ENCODE measurements at places on chromosomes 3 and 15.

GRCh38 chr3:146124126-146124801 is 36.7 kb downstream of the PLOD2 start:
- no peak for DNase-seq

GRCh38 chr3:178263236-178263916 is 272.9 kb upstream of the KCNMB2 start:
- no peak for DNase-seq

- no peak for DNase-seq
Measured at GRCh38 chr3:59212128-59212779, 162.4 kb upstream of the CFAP20DC start.

DNA sequence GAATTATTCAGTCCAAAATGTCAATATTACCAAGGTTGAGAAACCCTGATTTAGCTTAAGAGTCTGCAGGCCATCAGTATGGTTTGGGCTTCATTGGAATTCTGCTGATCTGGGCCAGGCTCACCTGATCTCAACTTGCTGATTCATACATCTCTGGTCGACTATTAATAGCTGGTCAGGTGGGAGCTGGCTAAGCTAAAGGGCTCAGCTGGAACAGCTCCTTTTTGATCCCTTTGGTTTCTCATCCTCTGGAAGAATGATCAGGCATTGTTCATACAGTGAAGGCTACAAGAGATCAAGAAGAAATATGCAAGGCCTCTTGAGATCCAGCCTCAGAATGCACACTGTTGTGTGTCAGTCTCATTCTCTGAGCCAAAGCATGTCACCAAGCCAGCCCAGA is 123.3 kb upstream of the MME start:
- DNase-seq = no peak

DNA sequence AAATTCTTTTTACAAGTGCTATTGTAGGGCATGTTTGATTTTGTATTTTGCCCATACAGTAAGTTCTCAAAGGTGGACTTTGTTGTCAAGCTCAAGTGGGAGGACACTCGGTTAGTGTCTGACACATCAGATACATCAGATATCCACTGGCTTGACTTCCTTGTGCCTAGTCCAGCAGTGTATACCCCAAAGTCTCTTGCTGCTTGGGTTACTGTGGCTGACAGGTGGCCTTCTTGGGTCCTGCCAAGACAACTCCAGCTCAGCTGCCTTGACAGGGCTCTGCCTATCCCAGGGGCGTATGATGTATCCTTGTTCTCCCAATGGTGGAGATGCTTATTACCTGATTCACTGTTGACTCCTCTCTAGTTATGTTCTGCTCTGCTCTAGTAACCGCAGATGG is 214.9 kb downstream of the CBLB start:
- DNase-seq = no peak

GRCh38 chr15:31435912-31436628 is 109.4 kb downstream of the KLF13 start:
- DNase-seq = peak; percentile 47

- DNase-seq = no peak
Measured at GRCh38 chr3:12157026-12157425, 1.7 kb downstream of the TIMP4 start.

DNA sequence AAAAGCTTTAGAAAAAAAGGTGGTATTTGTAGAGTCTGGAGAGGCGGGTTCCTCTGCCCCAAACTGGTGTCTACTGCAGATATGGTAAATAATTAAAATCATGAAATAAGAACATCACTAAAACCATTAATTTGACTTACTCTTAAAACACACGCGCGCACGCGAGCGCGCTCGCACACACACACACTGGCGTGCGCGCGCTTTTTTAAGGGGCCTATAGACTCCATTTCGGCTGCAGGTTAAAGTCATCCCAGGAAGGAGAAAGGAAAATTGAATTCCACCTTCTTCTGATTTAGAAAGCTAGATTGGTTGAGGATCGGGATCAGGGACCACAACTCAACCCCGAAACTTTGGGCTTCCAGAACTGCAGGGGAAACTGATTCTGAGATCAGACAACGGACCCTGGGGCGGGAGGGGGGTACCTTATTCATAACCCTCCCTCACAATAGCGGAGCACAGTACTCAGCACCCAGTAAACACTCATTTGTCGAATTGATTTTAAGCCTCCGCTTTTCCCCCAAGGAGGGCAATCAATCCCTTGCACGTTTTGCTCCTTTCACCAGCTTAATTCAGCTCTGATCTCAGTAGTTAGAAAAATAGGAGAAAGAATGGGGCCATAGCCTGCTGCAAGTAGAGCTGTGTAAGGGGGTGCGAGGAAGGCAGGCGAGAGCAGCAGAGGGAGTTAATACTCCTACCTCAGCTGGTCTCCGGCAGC is 509 bp upstream of the LRRC3B start:
- no peak for DNase-seq

GRCh38 chr3:13411186-13411860 is 8.8 kb downstream of the NUP210 start:
- no peak for DNase-seq

GRCh38 chr3:82031596-82031995 is 270.2 kb upstream of the GBE1 start:
- no peak for DNase-seq

DNA sequence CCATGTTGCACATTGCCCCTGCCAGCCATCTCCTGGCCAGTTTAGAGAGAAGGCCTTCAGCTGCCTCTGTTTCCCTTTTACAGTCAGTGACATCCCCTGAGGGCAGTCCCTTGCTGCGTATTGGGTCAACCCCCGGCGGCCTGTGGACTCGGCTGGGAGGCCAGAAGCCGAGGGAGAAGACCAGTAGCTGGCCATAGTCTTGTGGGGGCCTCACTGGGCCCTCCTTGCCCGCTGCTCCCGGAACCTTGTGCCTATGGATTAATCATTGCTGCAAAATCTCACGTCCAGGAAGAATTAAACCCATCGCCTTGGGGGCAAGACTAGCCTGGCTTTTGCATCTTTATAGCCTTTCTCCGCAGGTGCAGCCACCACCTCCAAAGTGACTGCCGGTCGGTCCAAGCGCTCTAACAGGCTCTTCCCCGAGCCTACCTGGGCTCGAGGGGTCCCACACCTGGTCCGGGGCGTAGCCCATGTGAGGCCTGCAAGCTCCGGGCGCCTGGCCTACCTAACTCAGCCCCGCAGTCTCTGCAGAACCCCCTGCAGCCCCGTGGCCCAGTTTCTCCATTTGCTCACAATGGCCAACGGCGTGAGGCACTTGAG is 870 bp upstream of the CHAC1 start:
- DNase-seq = no peak

DNA sequence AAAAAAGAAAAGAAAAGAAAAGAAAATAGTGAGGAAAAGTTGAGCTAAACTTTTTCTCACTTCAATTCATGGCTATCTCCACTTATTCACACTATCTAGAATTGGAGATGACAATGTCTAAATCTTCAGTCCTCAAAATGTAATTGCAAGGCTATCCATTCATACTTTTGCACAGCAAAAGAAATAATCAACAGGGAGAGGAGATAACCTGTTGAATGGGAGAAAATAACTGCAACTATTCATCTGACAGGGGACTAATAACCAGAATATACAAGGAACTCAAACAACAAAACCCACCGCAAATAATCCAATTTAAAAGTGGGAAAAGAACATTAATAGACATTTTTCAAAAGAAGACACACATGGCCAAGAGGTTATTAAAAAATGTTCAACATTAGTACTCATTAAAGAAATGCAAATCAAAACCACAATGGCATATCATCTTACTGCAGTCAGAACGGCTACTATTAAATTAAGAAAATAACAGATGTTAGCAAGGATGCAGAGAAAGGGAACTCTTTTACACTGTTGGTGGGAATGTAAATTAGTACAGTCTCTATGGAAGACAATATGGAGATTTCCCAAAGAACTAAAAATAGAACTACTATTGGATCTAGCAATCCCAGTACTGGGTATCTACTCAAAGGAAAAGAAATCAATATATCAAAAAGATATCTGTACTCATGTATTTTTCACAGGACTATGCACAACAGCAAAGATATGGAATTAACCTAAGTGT is 73.5 kb upstream of the PPIB start:
- DNase-seq = no peak

- no peak for DNase-seq
Measured at GRCh38 chr3:100437721-100438622, 36.6 kb downstream of the LNP1 start.

DNA sequence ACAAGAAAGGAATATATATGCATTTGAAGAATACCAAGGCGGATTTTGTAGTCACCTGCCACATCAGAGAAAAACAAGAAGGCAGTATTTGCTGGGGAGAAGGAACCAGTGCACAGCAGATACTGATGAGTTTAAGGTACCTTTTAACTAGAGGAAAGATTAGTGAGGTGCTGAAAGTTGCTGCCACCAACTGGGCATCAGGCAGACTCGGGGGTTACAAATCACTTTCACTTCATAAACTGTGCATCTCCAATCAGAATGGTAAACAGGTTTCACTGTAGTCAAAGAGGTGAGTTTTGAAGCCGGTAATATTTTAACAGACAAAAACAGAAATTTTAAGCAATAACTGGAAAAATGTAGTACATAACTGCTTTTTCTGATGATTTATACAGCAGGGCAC is 4.1 kb downstream of the FBN1 start:
- no peak for DNase-seq

DNA sequence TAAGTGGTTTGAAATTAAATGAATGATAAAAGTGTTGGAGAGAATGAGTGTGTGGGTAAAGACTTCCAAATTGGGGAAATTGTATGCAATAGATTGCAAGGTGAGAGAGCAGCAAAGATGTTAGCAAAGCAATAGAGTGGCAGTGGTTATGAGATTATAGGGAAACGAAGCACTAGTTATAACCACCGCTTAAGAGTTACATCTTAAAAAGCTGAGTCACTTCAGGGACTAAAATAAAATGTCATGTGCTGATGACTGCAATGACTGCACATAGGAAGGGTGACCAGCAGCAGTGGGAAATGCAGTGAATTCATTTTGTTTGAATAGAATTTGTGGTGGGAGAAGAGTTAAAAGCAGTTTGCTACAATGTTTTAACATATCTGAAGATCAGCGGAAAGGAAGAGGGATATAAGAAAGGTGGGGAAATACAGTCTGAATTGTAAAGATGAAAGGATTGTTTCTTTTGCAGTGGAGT is 127.3 kb downstream of the RAP2B start:
- no peak for DNase-seq

- DNase-seq = no peak
Measured at GRCh38 chr3:102180280-102180931, 254.4 kb upstream of the ZPLD1 start.

- no peak for DNase-seq
Measured at GRCh38 chr3:23402728-23403492, 199.8 kb downstream of the UBE2E2 start.

DNA sequence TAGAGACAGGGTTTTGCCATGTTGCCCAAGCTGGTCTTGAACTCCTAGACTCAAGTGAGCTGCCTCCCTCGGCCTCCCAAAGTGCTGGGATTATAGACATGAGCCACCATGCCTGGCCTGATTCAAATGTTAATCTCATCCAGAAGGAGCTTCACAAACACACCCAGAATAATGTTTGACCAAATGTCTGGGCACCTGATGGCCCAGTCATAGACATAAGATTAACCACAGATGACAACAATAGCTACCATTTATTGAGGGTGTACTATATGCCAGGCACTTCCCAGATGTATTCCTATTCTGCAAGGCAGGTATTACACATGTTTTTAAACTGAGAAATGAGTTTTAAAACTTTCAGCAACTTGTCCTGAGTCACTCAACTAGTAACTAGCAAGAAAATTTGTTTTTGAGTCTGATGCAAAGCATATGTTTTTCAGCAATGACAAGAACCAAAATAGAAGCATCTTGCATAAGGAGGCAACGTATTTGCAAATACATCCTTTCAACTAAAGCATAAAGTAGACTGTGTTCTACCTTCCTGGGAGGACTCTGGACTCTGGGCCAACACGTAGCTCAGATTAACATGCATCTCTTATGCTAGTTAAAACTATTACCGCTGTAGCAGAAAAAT is 8.1 kb upstream of the SPG21 start:
- DNase-seq = no peak

DNA sequence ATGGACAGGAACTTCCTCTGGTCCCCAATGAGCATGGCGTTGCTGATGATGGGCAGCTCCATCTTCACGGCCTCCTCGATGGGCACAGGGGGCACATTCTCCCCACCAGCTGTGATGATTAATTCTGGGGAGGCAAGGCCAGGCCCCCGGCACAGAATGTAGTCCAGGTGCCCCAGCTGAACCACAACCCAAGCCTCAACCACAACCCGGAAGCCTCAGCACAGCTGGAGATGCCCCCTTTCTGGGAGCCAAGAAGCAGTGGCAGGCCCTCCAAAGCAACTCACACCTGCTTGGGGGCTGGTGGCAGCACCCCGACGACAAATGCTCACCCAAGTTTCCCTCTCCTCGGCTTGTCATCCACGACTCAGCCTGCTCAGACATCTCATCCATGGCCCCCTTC is 25.2 kb downstream of the IDH3A start:
- no peak for DNase-seq

GRCh38 chr15:41105348-41106334 is 10.4 kb downstream of the INO80 start:
- no peak for DNase-seq

DNA sequence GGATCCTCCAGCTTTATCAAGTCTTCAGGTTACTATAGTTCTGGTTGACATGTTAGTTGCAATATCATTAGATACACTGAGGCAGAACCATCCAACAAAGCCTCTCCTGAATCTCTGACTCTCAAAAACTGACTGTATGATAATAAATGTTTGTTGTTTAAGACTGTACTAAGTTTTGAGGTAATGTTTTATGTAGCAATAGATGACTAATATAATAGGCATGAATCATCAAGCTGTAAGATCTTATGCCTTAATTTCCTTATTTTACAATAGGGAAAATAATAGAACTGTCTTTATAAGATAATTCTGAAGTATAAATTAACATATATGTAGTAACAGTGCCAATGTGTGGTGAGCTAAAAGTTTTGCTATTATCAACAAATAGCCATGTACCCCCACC is 88.9 kb upstream of the TBC1D5 start:
- no peak for DNase-seq

DNA sequence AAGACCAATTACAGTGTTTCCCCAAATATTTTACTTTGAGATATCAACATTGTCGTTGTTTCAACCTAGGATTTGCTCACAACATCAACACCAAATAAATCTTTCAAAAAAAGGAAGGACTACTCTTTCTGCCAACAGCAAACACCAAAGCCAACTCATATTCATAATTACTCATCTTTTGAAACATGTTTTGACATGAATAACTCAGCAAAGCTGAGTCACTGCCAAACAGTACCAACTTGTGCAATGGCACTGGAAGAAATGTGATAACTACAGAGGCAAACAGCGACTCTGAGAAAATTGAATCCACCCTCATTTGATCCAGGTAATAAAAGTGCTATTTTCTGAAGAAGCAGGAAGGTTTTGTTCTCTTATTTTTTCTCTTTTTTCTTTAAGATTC is 67.2 kb downstream of the PEX5L start:
- DNase-seq = no peak

- DNase-seq = no peak
Measured at GRCh38 chr15:80929689-80930088, 59.9 kb downstream of the MESD start.

DNA sequence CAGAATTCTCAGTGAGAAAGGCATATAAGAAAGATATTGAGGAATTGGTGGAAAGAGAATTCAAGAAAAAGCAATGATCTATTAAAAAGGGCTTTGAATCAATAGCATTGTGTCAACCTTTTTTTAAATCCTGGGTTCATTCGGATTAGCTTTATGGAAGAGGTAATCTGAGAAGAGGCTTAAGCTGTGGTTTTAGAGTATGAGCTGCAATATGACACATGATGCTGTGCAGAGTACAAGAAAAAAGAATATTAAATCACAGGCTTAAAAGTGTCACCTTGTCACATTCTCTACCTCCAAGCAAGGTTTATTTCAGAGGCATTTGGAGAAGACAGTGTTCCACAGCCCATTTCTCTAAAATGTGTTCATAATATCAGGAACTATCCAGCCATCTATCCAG is 128.9 kb downstream of the RTP4 start:
- DNase-seq = no peak
